ENCODE measurements at places on chromosomes 3 and 15. TPM values are rescaled to one million over a fixed set of nuclear protein-coding genes. Genes with fewer than 3 reads are reported as not detected.

DNA sequence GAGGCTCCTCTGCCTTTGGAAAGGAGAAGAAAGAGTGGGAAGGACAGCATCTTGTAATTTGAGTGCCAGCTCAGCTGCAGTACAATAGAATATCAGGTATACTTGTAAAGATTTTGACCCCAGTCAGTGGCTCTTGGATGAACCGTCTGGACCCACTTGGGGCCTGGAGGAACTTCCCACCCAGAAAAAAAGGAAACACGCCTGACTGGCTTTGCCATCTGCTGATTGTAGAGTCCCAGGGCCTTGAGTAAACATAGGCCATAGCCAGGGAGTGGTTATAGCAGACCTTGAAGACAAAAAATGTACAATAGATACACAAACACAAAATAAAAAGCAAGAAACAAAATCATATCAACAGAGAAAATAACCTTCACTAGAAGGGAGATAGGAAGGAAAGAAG lies 112.1 kb downstream of the GOLIM4 start:
- DNase-seq: no peak

- peak; percentile 80 for DNase-seq
These were observed at the start of gene FBXL2 for GRCh38 chr3:33277193-33277882. TSS of gene FBXL2 (plus strand) at chr3:33277442. CDS start at chr3:33277513, 71 bp downstream.

GRCh38 chr3:49712166-49712565 lies 7.3 kb downstream of the AMIGO3 start:
- DNase-seq: no peak

GRCh38 chr3:197174927-197175326 lies 123.5 kb downstream of the DLG1 start:
- no peak for DNase-seq

DNA sequence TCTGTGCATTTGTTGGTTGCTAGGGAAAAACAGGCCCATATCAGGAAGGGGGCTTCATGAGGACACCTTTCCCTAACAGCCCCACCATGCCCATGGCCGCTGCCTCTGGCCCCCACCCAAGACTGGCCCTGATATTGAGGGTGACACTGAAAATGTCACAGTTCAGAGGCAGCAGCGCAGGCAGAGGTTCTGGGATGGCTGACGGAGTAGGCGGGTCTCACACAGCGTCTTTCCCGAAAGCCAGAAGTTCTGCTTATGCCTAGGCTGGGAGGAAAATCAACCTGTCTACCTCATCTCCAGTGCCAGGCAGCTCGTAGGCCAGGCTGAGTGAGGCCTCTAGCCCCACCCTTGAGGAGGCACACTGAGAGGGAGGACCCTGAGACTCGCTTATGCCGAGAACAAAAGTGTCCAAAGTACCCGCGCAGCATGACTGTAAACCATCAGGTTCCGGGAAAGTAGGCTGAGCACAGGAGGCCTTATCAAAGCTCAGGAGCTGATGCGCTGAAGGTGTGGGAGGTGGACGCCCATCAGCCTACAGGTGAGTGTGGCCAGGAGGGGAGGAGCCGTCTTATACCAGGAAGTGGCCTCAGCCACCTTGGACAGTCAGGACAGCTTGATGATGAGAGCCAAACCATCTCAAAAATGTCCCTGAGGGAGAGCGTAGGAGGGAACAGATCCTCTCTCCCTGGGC lies 27.5 kb downstream of the GRAMD2A start:
- no peak for DNase-seq

DNA sequence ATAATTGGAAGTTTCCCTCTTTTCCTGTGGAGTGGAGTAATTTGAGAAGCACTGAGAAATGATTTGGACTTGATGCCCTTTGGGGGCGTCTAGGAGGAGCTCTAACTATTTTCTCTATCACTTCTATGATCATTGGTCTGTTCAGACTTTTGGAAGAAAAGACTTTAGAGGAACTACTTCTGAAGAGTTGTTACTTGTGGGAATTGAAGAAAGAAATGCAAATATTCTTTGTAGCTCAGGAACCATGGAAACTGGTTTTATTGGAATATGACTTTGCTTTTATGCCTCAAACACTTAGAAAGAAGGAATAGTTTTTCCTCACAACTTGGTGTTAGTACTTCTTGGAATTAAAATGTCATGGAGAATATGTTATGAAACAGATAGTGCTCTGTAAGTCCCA lies 122.0 kb upstream of the ALDH1A3 start:
- no peak for DNase-seq

DNA sequence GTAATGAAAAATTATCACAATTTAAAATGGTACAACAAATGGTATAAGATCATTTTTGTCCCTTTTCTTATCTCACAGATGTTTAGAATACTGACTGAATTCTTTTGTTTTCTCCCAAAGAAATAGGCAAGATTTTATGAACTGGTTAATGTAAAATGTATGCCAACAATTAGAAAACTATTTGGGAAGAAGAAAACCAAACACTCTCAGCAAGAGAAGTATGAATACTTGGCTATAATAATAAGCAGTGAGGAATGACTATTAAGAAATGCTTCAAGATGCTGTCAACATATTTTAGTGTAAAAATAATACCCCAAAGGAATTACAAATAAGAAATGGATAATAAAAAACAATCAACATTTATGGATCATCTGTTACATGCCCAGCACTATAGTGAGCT lies 18.5 kb downstream of the SHQ1 start:
- no peak for DNase-seq

DNA sequence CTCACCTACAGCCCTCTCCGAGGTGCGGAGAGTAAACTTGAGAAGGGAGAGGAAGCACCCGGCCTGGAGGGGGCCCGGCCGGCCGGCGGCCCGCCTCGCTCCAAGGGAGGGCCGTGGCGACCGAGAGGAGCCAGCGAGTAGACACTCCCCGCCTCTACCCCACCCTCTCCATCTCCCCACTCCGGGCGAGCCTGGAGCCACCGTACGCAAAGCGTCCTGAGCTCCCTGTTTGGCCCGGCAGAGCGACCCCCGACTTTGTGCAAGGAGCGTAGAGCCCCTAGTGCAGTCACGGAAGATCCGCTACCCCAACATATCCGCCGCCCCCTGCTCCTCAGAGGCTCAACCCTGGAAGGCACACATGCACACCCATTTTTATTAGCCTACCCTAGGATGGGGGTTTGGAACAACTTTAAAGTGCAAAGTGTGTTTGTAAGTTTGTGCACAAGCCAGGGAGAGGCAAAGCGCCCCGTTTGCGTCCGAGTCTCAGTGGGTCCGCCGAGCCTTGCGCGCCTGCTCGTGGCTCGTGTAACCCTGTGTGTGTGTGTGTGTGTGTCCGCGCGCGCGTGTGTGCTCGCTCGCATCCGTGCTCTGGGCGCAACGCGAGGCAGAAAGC lies 508 bp upstream of the SMAD6 start:
- no peak for DNase-seq

GRCh38 chr3:82002491-82002890 lies 241.0 kb upstream of the GBE1 start:
- DNase-seq: no peak

DNA sequence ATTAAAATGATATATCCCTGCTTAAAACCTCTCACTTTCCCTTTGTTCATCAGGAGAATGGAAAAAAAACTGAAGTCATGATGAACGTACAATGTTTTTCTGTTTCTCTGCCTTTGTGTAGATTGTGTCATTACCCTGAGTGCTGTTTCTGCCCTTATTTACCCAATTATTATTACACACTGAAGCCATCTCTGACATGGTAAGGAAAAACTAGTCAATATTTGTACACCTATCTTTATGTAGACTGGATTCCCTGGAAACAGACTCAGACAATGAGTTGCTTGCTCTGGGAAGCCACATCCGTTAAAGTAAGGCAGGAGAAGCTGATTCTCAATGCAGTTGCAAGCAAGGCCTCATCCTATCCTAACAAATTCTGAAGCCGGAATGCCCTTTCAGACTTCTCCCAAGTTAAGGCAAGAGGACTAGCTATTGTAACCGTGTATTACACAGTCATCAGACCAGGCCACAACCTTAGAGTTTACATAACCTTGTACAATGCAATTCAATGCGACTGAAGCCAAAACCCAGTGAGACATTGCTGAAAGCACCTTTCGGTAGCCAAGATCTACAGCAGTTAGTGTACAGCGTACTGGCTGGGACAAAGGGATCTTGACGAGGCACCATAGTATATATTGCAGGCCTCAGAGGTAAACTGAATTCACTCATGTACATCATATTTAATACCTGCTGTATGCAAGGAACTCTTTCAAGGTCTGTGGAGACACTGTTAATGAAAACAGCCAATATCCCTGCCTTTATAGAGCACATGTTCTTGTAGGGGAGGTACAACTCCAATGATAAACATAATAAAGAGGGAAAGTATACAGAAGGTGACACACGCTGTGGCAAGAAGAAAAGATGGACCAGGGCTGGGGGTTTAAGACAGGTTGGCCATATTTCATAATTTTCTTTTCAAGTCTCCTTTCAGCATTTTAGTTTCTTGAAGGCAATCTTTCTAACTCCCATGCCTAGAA lies 1040.8 kb upstream of the SEMA6D start:
- DNase-seq: no peak

- DNase-seq: no peak
These were observed 294.0 kb downstream of the DIPK2A start for GRCh38 chr3:144265542-144266100.

DNA sequence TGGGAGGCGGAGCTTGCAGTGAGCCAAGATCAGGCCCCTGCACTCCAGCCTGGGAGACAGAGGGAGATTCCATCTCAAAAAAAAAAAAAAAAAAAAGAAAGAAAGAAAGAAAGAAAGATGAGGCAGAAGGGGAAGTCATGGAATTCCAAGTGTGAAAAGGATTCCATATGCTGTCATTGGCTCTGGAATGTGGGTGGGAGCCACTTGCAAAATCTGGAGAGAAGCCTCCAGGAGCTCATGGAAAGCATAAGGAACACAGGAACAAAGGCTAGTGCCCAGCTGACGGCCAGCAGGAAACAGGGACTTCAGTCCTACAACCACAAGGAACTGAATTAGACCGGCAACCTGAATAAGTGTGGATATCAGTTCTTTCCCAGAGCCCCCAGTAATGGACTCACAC lies 12.5 kb upstream of the TRAK1 start:
- no peak for DNase-seq

DNA sequence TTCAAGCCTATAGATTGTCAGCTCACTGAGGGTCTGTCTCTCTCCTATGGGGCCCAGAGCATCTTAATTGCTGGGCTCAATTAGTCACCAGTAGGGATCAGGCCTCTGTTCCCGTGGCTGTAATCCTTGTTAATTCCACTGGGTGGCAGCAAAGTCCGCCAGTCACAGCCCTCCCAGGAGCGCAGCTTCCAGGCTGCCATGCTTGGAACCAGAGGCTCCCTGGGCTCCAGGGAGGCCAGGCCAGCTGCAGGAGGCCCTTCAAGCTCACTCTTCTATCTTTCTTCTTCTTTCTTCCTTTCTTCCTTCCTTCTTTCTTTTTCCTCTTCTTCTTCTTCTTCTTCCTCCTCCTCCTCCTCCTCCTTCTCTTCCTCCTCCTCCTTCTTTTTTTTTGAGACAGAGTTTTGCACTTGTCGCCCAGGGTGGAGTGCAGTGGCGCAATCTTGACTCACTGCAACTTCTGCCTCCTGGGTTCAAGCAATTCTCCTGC lies 14.4 kb downstream of the RNU5B-1 start:
- peak; percentile 86 for DNase-seq

GRCh38 chr3:104080088-104080626 lies 1286.6 kb upstream of the ALCAM start:
- DNase-seq: no peak

- DNase-seq: no peak
These were observed 41.6 kb upstream of the AP3B2 start for GRCh38 chr15:82751308-82751707.

GRCh38 chr15:53681056-53681455 lies 78.4 kb downstream of the WDR72 start:
- no peak for DNase-seq

- DNase-seq: no peak
These were observed 822.3 kb upstream of the CFAP20DC start for GRCh38 chr3:59872128-59872527.

DNA sequence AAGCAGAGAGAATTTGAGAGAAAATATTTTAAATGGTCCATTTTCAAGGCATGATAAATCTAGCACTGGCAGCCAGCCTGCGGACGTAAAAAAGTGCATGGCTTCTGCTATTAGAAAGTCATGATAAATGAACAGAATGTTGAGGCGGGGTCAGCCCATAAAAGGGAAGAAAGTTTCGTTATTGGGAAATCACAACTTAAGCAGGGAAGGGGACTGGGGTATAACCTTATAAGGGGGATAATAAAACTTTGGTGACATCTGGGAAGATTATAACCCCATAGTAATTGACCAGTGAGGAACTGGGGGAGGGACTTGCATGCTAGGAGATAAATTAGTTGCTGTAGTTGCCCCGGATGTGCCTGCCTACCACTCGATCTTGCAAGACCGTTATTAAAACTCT lies 88.4 kb upstream of the PLSCR4 start:
- DNase-seq: no peak

- no peak for DNase-seq
These were observed 864.9 kb downstream of the FHIT start for GRCh38 chr3:60386306-60386705.

GRCh38 chr3:183149915-183150750 lies 12.4 kb downstream of the LAMP3 start:
- peak; percentile 87 for DNase-seq

DNA sequence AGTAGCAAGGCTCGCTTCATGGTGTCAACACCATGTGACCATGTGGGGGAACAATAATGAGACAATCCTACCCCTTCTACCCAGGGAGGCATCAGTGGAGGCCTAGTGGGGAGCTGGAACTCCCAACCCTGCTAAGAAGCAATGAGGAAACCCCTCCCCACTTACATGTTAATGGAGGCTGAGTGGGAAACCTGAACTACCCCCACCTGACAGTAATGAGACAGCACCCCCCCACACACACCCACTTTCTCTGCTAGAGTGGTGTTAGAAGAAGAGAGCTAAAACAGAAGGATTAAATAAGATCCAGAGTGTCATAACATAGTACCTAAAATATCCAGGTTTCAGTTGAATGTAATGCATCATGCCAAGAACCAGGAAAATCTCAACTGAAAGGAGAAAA lies 78.6 kb downstream of the NEO1 start:
- no peak for DNase-seq

GRCh38 chr3:172106989-172107388 lies 67.6 kb downstream of the FNDC3B start:
- no peak for DNase-seq

ZNF660 gene
- total RNA-seq: 0.03 TPM

FGF12 gene
- total RNA-seq: 32.5 TPM

SKOR1 gene
- total RNA-seq: not detected

EPHB1 gene
- total RNA-seq: not detected

C3orf80 gene
- total RNA-seq: 0.21 TPM

BFSP2 gene
- 0.40 TPM for total RNA-seq

CPB1 gene
- not detected for total RNA-seq

GHRL gene
- not detected for total RNA-seq

SEMA3G gene
- total RNA-seq: 0.40 TPM

GRM7 gene
- total RNA-seq: 0.66 TPM

GPR176 gene
- 5.3 TPM for total RNA-seq

SPATA12 gene
- total RNA-seq: 0.69 TPM

ZNF502 gene
- 3.5 TPM for total RNA-seq

FNDC3B gene
- 34.4 TPM for total RNA-seq

LPP gene
- 21.0 TPM for total RNA-seq

GOLGA8S gene
- total RNA-seq: not detected

CCR9 gene
- total RNA-seq: not detected

Measured in SK-MEL-5 (cell line).